GM04504 (cell line): ENCODE measurements at places on chromosomes 6 and 20.

GRCh38 chr20:112396-112795, 24.9 kb downstream of the DEFB125 start:
- DNase-seq = no peak

- no peak for DNase-seq
Measured at GRCh38 chr6:44955145-44955544, 373.0 kb upstream of the RUNX2 start.

DNA sequence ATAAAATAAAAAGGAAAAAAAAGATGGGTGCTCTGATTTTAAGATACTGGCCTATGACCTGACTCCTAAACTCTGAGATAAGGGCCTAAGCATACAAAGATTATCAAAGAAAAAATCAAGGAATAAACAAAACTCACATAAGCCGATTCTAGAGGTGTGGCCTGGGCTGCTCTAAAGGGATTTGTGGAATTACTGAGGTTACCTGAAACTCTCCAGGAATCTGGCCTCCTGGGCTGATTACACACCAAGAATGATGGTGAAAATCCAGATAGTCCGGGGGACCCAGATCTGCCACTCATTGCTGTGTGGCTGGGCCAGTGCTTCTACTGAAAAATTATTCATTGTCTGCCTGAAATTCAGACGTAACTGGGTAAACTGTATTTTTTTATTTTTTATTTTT, 122.7 kb upstream of the RNF24 start:
- DNase-seq = no peak

GRCh38 chr20:21177767-21178166, 51.9 kb downstream of the KIZ start:
- DNase-seq = no peak

- DNase-seq = no peak
Measured at GRCh38 chr6:82553863-82554531, 190.4 kb downstream of the TPBG start.

- DNase-seq = no peak
Measured at GRCh38 chr20:25485872-25486271, 78.4 kb downstream of the GINS1 start.

DNA sequence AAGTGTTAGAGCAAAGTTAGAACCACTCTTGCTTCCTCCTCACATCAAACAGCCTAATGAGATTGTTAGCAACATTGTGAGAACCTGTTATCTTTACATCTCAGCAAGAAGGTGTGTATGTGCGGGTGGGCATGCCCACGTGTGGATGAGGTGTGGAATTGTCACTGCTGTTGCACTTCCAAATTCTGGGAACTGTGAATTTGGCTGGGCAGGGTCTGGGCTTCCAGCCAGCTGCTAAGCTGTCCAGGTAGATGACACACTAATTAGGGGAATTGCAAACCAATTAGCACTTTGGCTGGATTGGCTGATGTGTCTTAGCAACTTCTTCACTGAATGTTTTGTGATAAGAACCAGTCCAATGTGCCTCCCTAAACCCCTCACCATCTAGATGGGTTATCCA, 848.2 kb downstream of the DHX35 start:
- no peak for DNase-seq

DNA sequence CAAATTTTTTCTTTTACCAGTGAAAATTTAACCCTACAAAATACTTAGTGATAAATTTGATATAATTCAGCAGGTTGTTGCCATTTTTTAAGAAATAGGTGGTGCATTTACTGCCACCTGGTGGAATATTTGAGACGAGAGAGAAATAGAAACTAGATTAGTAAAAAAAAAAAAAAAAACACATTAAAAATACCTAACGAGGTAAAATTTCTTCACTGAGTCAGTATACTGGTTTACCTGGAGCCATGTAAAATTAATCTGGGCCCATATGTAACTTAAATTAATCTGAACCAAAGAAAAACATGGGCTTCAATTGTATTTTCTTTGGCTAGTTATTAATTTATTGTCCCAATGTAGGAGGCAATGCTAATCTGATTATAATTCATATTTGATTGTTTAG, 520.8 kb downstream of the EPM2A start:
- peak; percentile 16 for DNase-seq

- no peak for DNase-seq
Measured at GRCh38 chr6:39902136-39902535, 32.1 kb downstream of the MOCS1 start.

DNA sequence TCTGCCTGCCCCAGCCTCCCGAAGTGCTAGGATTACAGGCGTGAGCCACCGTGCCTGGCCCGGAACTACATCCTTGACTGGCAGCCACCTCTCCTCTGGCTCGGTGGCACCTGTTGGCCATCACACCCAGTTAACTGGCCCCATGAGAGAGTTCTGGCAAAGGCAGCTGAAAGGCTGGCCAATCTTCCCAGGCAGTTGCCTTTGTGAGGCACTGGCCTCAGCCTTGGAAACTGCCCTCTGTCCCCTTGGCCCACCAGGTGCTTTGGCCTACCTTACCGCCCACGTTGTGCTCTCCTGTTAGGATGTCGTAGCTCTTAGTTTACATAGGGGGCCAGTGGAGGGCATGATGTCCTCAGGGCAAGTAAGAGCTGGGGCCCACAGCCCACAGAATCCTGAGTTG, 9.6 kb upstream of the MANBAL start:
- DNase-seq = no peak

- DNase-seq = peak; percentile 24
Measured at GRCh38 chr6:160137989-160138835, 16.6 kb downstream of the SLC22A1 start.

DNA sequence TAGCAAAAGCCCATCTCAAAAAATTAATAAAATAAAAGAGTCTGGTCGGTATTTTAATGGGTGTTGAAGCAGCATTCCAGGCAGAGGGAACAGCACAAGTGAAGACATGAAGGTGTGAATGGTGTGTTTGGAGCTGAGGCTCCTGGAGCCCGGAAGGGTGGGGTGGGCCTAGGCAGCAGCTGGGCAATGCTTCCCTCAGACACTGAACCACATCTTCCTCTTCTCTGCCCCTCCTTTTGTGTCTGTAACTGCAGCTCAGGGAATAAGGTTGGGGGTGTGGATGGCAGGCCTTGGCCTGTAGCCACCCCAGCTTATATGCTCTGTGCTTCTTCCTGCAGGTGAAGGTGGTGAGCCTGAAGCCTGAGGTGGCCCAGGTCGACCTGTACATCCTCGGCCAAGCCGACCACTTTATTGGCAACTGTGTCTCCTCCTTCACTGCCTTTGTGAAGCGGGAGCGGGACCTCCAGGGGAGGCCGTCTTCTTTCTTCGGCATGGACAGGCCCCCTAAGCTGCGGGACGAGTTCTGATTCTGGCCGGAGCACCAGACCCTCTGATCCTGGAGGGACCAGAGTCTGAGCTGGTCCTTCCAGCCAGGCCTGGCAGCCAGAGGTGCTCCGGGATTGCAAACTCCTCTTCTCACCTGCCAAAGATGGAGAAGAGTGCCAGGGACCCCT, 26.6 kb downstream of the POFUT1 start:
- DNase-seq = no peak

- DNase-seq = no peak
Measured at GRCh38 chr20:25389858-25390537, 637 bp downstream of the ABHD12 start.

- no peak for DNase-seq
Measured at GRCh38 chr6:150037526-150038201, 12.3 kb upstream of the RAET1L start.

- no peak for DNase-seq
Measured at GRCh38 chr6:45450831-45451230, 73.1 kb upstream of the SUPT3H start.

DNA sequence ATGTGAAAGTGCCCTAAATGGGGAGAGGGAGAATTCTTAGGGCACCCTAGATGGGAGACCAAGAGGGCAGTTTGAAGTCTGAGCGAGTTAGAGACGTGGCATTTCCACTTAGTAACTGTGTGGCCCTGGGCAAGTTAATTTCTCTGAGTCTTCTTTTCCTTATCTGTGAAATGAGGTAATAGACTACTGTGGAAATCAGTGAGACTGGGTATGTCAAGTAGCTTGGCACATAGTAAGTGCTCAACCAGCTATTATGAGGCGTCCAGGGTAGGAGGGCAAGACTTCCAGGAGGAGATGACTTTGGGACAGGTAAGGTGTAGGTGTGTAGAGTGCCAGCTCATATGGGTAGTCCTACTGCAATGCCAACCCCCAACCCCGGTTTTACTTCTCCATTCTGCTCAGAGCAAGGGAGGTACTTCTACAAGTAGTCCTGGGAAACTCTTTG, 770 bp downstream of the KIF3B start:
- DNase-seq = no peak
